Ovary (tissue), 10 donors: ENCODE measurements at places on chromosomes 1 and 21. TPM values are rescaled to one million over a fixed set of nuclear protein-coding genes. Genes with fewer than 3 reads are reported as not detected.

- no peak for DNase-seq
Observed at GRCh38 chr1:42658877-42659337, 684 bp downstream of the PPIH start.

DNA sequence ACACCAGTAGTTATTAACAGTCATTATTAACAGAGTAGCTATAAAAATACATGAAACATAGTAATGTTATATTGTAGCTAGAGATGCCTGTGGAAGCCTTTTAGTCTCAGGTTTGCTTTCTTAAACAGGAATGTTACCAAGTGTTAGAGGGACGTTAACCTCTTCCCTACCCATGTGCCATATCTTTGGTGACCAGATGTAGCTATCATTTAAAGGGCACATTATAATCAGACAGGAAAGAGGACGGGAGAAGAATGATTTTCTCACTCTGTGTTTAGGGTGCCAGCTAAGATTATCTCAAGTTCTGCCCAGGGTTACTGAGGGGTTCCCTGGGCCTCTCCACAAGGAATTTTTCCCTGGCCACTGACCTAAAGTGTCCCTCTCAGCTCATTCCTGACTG lies 20.9 kb upstream of the UBL4B start:
- no peak for DNase-seq

GRCh38 chr1:200146100-200146499 lies 118.6 kb downstream of the NR5A2 start:
- no peak for DNase-seq

DNA sequence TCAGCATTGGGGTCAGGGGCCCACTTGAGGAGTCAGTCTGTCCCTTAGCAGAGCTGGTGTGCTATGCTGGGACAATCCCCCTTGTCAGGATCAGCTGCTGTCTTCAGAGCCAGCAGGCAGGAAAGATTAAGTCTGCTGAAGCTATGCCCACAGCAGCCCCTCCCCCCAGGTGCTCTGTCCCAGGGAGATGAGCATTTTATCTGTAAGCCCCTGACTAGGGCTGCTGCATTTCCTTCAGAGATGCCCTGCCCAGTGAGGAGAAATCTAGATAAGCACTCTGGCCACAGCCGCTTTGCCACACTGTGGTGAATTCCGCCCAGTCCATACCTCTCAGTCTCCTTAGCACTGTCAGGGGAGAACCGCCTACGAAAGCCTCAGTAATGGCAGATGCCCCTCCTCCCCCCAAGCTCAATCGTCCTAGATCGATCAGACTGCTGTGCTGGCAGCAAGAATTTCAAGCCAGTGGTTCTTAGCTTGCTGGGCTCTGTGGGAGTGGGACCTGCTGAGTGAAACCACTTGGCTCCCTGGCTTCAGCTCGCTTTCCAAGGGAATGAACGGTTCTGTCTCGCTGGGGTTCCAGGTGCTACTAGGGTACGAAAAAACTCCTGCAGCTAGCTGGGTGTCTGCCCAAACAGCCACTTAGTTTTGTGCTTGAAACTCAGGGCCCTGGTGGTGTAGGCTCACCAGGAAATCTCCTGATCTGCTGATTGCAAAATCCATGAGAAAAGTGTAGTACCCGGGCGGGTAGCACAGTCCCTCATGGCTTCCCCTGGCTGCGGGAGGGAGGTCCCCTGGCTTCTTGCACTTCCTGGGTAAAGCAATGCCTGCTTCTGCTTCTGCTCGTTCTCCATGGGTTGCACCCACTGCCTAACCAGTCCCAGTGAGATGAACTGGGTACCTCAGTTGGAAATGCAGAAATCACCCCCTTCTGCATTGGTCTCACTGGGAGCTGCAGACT lies 25.1 kb upstream of the TP53BP2 start:
- DNase-seq, result no peak

- DNase-seq, result no peak
Observed at GRCh38 chr1:39061951-39062350, 35.8 kb downstream of the NDUFS5 start.

DNA sequence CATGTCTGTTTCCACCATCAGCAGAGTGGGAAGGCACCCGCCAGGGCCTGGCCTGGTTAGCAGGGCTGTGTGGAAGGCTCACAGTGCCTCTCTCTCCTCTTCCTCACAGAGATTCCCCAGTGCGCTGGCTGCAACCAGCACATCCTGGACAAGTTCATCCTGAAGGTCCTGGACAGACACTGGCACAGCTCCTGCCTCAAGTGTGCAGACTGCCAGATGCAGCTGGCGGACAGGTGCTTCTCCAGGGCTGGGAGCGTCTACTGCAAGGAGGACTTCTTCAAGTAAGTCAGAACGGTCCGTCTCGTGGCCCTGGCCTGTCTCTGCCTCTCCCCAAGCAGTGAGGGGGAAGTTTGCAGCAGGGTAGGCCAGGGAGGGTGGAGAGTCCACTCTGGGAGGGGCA lies 18.1 kb downstream of the LHX4 start:
- no peak for DNase-seq

- DNase-seq, result no peak
Observed at GRCh38 chr1:187045371-187045770, 216.6 kb downstream of the PLA2G4A start.

GRCh38 chr21:35677298-35677841 lies 383.0 kb downstream of the SETD4 start:
- no peak for DNase-seq

GRCh38 chr1:45317166-45317565 lies 9.5 kb upstream of the HPDL start:
- DNase-seq, result no peak

DNA sequence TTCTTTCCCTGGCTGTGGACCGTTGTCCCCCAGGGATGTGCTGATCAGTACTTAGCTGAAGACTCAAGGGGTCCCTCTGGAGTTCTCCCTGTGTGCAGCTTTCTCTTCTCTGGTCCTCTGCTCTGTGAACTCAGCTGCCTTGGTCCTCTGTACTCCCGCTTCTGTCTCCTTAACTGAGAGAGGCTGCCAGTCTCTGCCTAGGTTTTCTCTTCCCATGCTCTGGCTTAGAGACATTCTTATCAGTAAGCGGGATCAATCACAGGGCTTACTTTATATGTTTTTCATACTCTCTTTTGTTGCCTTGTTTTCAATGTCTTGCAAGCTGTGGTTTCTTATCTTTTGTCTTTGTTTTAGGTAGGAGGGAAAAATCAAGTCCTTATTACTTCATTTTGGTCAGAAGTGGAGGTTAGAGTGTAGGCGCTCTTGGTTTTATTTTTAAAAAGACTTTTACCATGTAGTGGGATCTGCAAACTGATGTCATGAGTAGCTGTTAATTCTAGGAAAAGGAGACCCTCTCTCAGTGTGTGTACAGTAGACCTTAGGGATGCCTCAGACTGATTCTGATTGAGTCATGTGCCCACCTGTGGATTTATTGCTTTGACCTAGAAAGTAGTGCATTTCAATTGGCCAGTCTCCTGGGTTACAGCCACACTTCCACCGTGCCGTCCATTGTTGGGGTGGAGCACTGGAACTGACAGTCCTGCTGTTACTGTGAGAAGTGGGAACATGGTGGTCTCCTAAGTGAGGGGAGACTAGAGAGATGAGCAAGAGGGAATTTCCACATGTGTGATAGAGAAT lies 46.6 kb downstream of the TTC3 start:
- DNase-seq, result no peak

DNA sequence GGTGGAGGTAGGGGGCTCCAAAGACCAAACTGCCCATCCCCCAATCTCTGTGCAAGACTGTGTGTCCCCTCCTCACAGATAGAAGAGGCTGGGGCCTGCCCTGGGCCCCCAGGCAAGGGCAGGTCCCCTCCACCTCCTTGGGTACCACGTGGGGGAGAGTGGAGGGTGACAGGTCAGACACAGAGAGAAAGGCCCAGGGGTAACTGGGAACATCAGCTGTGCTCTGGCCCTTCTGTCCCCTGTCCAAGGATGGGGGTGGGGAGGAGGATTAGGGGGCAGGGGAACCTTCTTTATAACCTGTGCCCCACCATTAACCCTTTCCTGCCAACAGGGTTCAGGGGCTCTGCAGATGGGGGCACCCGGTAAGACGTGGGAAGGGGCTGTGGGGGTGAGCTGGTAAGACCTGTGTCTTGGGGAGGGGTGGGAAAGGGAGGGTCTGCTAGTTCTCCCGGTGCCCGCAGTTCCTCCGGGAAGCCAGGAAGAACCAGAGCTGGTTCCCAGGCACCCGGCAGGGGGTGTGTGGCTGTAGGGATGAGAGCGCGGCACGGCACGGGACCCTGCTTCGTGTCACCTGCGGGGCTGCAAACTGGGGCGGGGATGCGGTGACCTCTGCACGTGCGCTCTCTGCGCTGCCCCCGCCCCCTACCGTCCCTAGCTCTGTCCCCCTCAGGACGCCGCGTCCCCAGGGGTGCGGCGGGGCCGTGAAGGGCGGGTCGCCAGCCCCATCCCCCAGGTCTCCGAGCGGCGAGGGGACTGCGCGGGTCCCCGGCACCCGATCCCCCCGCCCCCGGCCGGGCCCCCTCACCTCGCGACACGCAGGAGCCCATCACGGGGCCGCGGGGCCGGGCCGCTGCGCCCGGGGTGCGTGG lies 601 bp downstream of the FAM131C start:
- no peak for DNase-seq

DNA sequence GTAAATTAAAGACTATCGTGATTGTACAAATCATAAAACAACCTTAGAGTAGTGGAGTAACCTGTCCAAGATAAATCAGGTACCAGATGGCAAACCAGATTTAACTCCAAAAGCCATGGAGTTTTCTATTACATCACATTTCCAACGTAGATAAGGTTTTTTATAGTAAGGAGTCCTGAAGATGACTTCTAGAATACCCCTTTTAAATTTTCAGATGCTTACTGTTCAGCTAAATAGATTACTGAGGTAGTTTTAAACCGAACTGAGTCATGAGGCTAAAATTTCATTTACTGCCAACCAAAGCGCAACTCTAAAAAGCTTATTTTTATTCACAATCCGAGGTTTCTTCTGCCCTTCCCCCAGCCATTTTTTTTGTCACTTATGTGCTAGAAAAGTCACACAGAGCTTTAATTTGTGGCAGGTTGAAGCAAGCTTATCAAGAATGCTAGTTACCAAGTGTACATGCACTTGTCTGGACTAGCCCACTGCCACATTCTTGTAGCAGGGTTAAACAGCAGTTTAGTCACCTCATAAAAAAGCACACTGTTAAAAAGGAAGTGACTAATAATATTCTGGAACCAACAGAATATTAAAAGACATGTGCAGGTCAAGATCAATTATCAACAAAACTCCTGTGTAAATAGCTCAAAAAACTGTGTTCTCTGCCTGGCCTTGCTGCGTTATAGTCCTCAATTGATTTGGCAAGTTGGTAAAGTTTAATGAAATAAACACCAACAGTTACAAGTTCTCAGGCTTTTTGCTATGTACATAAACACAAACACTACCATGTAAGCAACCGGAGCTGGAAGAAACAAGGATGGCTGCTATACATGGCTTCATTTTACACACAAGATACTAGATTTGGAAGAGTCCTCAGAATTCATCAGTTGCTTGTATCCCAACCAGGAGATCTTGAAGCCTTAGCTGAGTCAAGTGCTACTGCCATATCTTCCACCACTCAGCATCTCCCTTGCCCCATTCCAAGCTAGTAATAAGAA lies 180.3 kb upstream of the DMRTA2 start:
- no peak for DNase-seq

DNA sequence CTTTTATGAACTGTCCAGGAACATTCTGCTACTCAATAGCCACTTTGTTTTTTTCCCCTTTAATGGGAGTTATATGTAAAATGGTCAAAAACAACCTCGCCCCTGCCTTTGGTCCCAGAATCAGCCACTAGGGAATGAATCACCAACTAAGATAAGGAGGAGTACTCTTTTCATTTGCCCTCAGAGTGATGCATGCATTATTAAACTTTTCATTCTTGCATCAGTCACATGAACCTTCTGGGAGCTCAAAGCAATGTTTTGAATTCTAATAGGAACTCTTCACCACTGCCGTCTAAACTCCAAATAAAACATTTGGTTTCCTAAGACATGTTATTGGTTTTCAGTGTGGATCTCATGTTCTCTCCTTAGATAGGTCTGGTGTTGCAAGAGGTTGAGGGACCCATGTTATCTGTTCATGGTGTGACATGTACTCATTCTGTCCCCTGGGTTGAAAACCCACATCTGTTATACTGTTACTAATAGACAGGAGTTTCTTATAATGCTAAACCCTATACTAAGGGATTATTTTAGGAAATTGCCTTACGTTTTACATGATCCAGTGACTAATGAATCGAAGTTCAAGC lies 17.8 kb upstream of the HSD17B7 start:
- DNase-seq, result no peak

The C1orf159 gene
- total RNA-seq, result 8.3 TPM

The PRR9 gene
- not detected for total RNA-seq

The NCAM2 gene
- total RNA-seq, result 1.9 TPM

The FCRL6 gene
- 0.48 TPM for total RNA-seq

The KLF18 gene
- not detected for total RNA-seq

The PROX1 gene
- 16.8 TPM for total RNA-seq
